ENCODE measurements at places on chromosomes 2 and 18.

DNA sequence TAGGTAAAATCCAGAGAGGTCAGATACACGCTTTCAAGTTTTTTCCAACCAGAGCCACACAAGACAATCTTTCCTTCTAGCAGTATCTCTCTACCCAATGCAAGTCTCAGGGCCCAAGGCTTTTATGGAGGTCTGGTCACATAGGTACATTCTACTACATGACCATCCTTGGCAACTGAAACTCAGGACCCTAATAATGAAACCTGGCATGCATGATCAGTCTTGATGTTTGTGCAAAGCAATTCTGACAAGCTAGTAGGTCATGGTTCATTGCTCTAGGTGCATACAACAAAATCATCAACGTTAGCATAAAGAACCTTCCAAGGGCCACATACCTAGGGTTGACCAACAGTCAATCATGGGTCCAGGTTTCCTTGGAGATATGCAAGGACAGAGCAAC lies 33.2 kb upstream of the CCDC88A start:
- DNase-seq, result no peak

GRCh38 chr2:235601960-235602704 lies 108.3 kb downstream of the AGAP1 start:
- DNase-seq, result no peak

DNA sequence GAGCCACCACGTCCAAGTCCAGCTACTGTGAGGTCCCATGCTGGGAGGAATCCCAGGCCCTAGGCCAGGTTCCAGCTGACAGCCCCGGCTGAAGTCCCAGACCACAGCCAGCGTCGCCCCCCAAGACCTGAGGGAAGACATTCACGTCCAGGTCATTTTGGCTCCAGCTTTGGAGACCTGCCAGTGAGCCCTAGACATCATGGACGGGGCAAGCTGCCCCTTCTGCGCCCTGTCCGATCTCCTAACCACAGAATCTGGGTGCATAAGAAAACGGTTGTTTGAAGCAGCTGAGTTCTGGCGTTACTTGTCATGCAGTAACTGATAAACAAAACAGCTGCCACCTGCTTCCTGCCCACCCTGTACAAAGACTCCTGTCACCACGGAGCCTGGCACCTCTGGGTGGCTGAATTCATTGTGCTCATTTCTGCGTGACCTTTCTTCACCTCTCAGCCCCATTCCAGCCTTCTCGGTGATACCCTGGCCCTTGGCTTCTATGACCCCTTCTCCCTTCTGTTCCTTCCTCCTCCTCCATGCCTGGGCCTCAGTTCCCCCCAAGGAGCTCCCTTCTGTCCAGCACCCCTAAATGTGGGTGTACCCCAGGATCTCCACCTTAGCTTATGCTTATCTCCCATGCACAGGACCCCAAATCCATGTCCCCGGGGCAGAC lies 72.6 kb upstream of the SMAD7 start:
- no peak for DNase-seq

DNA sequence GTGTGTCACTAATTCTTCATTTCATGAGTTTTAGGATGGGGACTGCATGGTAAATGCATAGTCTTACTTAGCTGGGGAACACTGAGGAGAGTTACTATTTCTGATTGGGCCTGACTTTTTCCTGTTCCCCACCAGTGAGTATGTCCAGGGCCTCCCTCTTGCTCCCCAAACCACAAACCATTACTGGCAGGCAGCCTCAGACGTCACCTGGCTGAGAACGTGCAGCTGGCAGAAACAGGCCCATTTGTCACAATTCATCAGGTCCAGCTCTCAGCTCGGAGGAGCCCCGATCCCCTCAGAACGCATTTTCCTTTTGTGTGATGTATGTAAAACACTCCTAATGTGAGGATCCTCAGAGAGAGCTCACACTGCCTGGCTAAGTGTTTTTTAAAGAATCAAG lies 71.7 kb upstream of the SIX3 start:
- no peak for DNase-seq

GRCh38 chr18:55685638-55686037 lies 97.6 kb upstream of the TCF4 start:
- no peak for DNase-seq

GRCh38 chr2:230634146-230634545 lies 78.5 kb upstream of the CAB39 start:
- no peak for DNase-seq

- DNase-seq, result no peak
Observed at GRCh38 chr2:16650287-16651249, 15.1 kb downstream of the CYRIA start.

GRCh38 chr2:73984922-73985307 lies 205 bp downstream of the TET3 start:
- no peak for DNase-seq

DNA sequence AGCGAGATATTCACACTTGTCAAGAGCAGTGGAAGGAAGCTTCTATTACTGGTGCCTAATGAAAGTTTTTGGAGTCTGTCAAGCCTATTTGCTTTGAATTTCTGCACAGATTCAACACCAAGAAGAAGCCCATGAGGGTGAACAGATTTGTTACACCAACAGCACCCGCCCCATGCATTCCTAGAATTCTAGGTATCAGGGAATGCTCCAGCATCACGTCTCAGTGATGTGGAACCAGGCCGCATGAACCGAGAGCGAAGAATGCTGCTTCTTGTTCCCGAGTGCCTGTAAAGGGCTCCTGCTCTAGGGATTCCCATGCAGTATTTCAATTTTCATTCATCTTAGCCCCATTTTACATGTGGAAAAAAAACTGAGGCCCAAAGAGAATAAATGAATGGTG lies 69.7 kb downstream of the KCNF1 start:
- DNase-seq, result no peak

GRCh38 chr2:40113997-40114396 lies 334.9 kb upstream of the THUMPD2 start:
- no peak for DNase-seq

DNA sequence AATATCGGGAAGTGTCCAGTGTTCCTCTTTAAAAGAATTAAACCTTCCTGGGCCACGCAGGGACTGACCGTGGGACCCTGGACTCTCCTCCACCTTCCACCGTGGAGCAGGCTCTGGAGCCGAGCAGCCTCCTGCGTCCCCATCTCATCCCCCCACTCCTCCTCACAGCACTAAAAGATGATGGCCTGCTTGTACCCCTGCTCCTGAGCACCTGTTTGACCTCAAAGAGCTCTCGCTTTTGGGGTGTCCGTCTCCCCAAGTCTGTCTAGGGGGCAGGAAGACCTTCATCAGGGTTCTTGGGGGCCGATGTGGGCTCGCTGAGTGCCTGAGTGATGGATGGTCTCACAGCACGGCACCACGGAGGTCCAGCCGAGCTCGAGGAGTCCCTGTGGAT lies 1.2 kb upstream of the SDC1 start:
- DNase-seq, result no peak

DNA sequence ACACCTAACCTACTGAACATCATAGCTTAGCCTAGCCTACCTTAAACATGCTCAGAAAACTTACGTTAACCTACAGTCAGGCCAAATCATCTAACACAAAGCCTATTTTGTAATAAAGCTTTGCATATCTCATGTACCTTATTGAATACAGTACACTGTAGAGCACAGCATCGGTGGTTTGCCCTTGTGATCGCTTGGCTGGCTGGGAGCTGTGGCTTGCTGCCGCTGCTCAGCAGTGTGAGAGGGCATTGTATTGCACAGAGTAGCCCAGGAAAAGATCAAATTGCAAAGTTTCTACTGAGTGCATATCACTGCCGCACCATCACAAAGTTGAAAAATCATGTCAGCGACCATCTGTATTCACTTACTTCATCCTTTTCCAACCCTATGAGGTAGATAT lies 62.3 kb upstream of the NCK2 start:
- DNase-seq, result no peak

GRCh38 chr18:54023471-54023870 lies 201.0 kb downstream of the MBD2 start:
- no peak for DNase-seq

GRCh38 chr2:156892467-156893281 lies 364.8 kb upstream of the GALNT5 start:
- no peak for DNase-seq

Measured in T-cell (primary cell).